Lower lobe of right lung (tissue), 2 donors: ENCODE measurements at places on chromosomes 2 and 18. TPM values are rescaled to one million over a fixed set of nuclear protein-coding genes. Genes with fewer than 3 reads are reported as not detected.

IL36RN gene
- total RNA-seq: not detected

LRP1B gene
- total RNA-seq: 0.09 TPM

ACMSD gene
- total RNA-seq: not detected

LIMS3 gene
- total RNA-seq: 2.4 TPM

SERPINB10 gene
- total RNA-seq: not detected

RESP18 gene
- not detected for total RNA-seq

SMARCAL1 gene
- 19.0 TPM for total RNA-seq

DSG1 gene
- total RNA-seq: not detected

MTCL1 gene
- total RNA-seq: 7.9 TPM

HOXD9 gene
- total RNA-seq: 0.86 TPM

CHRND gene
- not detected for total RNA-seq
